ENCODE measurements at places on chromosomes 2 and 18.

DNA sequence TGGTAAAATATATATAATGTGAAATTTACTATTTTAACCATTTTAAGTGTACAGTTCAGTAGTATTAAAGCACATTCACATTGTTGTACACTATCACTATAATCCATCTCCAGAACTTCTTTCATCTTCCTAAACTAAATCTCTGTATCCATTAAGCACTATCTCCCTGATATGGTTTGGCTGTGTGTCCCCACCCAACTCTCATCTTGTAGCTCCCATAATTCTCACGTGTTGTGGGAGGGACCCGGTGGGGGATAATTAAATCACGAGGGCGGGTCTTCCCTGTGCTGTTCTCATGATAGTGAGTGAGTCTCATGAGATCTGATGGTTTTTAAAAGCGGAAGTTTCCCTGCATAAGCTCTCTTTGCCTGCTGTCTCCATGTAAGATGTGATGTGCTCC lies 178.9 kb upstream of the NABP1 start:
- no peak for DNase-seq

DNA sequence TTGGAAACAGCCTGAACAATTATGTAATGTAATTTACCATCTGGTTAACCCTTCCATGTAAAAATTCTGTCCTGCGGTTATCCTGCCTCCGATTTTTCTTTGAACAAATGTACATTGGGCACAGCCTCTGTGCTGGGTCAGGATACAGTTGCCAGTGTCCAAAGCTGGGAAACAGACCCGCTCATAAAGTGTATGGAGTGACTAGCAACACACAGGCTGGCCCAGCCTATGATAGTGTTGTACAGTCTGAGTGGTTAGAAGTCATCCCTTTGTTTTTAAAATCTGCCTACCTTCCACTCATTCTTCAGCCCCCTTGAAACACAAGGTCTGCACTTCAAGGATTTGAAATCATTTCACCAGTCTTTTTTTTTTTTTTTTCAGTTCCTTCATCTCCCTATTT lies 50.1 kb downstream of the FEZ2 start:
- DNase-seq = no peak

GRCh38 chr2:36373149-36373926 lies 17.8 kb downstream of the CRIM1 start:
- DNase-seq = no peak

DNA sequence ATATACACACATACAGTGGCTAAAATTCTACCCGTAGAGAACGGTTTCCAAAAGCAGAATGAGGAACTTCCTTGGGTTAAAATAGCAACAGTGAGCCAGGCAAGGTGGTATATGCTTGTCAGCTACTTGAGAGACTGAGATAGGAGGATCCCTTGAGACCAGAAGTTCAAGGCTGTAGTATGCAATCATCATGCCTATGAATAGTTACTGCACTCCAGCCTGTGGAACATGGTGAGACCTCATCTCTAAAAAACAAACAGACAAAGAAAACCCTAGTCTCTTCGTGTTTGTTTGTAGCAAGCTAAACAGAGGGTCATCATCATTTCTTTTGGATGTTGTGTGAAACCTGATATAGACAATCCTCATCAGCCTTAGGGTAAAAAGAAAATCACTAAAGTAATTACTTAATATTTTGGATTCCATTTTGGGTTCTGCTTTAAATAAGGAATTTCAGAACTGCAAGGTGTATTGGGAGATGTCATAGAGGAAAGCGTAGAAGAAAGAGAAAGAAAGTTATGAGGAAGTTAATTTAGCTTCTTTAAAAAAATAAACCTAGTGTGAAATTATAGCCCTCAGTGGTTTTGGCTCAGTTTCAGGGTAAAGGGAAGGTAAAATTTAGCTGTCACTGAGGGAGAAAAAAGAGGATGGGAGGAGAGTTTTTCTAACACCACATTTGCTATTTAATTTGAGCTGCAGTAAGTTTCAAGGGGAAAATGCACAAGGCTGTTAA lies 46.5 kb downstream of the PLEK start:
- no peak for DNase-seq

GRCh38 chr2:85655961-85656417 lies 12.0 kb downstream of the SFTPB start:
- DNase-seq = no peak

DNA sequence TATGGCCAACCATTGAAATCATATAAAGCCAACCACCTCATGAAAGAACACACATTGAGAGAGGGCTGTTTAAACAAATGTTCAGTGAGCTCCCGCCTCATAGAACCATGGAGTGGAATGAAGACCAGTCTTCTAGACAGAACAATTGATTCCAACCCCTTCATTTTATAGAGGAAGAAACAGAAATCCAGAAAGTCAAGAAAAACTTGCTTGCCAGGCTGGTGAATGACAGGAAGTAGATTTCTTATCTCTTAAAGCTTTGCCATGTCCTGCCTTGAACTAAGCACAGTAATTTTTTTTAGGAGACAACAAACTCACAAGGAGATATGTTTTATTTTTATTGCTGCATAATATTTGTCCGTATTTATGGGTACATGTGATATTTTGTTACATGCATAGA lies 16.5 kb upstream of the NRP2 start:
- DNase-seq = no peak

GRCh38 chr18:28039078-28039477 lies 137.9 kb downstream of the CDH2 start:
- no peak for DNase-seq

DNA sequence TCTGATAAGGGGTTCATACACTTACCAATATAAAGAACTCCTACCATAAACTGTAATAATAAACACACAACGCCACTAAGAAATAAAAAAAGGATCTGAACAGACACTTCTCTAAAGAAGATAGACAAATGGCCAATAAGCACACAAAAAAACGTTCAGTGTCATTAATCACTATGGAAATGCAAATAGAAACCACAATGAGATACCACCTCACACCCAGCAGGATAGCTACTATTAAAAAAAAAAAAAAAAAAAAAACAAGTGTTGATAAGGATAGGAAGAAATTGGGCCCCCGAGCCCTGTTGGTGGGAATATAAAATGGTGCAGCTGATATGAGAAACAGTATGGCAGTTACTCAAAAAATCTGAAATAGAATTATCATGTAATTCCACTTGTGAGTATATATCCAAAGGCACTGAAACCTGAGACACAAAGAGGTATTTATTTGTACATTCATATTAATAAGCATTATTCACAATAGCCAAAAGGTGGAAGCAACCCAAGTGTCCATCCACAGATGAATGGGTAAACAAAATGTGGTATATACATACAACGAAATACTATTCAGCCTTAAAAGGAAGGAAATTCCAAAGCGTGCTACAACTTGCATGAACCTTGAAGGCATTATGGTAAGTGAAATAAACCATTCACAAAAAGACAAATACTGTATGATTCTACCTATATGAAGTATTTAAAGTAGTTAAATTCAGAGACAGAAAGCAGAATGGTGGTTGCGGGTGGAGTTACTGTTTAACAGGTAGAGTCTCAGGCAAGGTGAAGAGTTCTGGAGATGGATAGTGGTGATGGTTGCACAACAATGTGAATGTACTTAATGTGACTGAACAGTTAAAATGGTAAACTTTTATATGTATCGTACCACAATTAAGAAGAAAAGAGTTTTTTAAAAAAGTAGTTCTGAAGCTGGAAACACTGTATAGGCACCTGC lies 17.9 kb downstream of the REV1 start:
- no peak for DNase-seq

DNA sequence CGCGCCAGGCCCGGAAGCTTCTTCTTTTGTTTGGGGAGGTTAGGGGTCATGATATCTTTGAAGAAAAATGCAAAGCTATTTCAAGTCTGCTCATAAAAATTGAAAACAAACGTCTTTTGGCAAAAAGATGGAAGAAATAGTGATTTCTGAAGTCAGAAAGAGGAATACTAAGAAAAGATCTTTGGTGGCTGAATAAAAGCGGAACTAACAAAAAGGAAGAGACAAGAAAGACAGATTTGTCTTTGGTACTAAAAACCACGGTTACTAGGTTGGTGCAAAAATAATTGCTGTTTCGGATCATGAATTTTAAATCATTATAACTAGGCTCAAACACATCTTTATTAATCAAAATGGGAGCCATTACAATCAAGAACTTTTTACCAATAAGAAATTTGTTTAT lies 164.6 kb upstream of the TRIB2 start:
- no peak for DNase-seq

GRCh38 chr2:14826518-14826917 lies 194.0 kb downstream of the LRATD1 start:
- DNase-seq = no peak

DNA sequence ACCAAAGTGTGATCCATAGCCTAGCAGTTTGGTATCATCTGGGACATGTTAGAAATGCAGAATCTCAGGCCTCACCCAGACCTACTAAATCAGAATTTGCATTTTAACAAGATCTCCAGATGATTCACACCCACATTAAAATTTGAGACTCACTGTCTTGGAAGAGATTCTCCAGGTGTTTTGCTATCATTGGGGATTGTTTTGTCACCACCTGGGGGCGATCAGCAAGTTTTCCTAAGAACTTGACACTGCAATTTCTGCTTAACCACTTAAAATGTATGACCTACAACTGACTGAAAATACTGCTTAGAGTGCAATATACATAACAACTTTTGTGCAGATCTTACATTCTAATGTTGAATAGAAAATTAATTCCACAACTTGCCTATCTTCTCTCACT lies 18.9 kb upstream of the ITGA4 start:
- DNase-seq = no peak

DNA sequence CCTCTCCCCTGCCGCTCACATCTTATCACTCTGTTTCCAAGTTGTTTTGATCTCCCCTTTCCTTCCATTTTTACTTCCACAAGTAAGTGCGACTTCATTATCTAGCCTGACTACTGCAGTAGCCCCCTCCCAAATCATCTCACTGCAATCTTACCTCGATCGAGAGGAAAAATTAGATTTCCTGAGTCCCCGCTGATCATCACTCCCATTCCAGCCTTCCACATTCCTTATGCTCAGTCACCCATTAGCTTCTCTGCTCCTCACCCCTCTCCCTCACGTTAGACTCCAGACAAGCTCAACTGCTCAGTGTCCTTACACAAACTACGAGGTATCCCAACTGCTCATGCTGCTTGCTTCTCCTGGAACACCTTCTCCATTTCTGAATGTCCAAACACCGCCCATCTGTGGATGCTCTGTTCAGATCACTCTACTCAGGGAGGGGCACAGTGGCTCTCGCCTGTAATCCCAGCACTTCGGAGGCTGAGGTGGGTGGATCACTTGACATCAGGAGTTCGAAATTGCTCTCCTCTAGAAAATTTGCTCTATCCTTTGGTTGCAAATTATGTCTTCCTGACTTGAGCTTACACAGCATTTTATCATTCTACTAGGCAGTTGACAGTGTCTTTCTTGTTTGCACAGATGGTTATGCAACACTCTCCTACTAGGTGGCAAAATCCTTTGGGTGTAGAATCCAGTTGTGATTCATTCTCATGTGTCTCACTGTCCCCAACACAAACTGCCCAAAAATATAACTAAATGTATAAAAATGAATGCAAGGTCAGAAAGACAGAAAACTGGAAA lies 96.5 kb downstream of the INO80D start:
- no peak for DNase-seq

DNA sequence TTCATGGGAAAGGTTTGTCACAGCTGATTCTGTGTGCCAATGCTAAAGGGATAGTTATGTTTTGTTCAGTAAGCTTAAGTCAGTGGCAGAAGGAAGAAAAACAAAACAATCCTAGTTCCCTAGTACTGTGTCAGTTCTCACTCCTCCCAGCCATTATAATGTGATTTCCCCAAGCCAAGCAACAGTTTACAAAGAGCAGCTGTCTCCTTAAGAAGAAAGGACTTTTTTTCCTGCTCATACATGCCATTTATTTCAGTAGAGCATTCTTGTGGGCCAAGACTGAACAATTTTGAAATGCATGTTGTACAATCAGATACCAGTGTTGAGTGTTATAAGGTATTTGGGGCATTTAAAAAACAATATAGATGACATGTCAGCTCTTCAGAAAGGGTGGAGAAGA lies 52.1 kb downstream of the NEMP2 start:
- no peak for DNase-seq

- no peak for DNase-seq
Measured at GRCh38 chr2:182018218-182018617, 32.6 kb downstream of the PPP1R1C start.

DNA sequence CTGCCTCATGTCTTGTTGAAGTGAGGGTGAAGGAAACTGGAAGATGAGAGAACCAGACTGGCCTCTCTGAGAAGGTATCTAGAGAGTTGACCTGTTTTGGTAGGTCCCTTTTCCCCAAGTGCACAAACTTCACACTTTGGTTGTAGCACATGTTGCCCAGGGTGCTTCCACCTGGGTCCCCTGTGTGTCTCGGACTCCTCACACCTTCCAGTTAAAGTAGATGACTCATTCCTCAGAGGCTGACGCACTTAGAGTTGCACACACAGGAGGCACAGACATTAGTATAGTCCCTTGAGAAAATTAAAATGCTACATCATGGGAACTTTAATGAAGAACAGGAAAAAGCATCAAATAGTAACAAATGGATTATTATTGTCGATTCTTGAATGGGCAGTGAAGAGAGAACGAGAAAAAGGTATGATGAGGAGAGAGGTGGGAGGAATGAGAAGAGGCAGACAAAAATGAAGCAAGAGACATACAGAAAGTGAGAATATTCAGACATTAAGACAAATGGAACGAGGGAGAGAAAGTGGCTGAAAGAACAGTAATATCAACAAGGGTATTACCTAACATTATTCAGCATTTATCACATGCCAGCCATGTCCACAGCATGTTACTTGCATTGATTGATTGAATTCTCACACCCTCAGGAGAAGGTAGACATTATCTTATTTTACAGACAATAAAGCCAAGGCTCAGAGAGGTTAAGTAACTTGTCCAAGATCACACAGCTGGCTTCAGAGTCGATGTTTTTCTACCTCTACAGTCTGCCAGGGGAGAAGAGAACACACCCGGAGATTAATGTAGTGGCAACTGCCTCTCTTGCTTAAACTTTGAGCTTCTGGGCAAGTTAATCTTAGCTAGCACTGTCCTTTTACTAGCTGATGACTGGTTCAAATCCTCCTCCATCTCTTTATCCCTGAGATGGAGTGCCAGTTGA lies 68.6 kb downstream of the FHOD3 start:
- no peak for DNase-seq

DNA sequence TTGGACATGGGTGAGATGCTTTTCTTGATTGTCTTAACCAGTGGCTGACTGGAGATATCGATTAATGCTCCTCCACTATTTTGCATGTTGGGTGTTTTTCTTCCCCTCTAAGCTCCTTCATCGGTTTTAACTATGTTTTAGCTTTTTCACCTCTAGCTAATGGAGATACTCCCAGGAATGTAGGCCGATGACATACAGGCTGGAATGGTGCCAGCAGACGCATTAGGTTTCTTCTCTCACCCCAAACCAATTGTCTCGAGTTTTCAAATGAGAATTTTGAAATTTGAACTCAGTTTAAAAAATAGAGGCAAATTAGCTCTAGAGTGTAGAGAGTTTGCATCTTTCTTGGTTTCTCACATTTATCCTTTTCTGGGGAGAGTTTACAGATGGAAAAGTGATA lies 247.6 kb downstream of the RPRM start:
- no peak for DNase-seq

DNA sequence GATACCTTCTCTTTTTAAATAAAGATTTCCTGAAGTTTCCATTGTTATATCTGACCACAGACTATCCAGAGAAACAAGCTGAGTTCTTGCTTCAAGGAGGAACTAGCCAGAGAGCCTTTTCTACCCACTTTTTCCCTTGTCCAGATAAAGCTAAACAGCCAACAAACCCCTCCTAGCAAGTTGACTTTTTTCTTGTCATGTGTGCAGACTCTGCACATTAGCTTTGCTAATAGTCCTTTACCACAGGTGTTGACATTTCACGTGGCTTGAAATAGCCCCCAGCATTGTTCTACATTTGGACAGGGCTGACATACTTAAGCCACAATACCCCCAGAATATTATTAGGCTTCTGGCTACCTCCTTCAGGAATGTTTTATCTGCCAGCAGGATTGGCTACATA lies 40.7 kb downstream of the PCBP1 start:
- DNase-seq = no peak
